Stimulated activated CD8-positive, alpha-beta memory T cell treated with anti-CD3 and anti-CD28 coated beads, Interleukin-4, amount 100 ng/mL, for 48 hours (primary cell): ENCODE measurements at places on chromosomes 7 and 10.

GRCh38 chr7:47153058-47153457 is 428.9 kb downstream of the TNS3 start:
- DNase-seq, result no peak

GRCh38 chr10:98611436-98611835 is 164.7 kb upstream of the HPS1 start:
- DNase-seq, result no peak

DNA sequence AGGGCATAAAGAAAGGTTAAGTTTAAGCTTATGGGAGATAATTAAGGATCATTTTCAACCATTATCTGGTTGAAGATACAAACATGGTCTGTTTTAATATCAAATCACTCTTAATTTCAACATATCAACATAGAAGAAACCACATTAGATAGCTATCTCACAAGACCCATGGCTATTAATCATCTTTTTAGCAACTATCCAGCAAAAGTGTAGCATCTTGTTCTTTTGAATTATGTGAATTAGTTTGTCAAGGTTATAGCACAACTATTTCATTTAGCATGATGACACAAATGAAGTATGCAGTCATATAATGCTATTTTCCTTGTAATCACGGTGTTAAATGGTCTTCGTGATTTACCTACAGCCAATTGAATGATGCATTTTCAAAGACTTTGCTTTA is 58.9 kb upstream of the PPP1R9A start:
- DNase-seq, result no peak

GRCh38 chr7:155449869-155450557 is 7.9 kb upstream of the EN2 start:
- no peak for DNase-seq

GRCh38 chr10:86375204-86375603 is 8.6 kb upstream of the GRID1 start:
- peak; percentile 10 for DNase-seq

DNA sequence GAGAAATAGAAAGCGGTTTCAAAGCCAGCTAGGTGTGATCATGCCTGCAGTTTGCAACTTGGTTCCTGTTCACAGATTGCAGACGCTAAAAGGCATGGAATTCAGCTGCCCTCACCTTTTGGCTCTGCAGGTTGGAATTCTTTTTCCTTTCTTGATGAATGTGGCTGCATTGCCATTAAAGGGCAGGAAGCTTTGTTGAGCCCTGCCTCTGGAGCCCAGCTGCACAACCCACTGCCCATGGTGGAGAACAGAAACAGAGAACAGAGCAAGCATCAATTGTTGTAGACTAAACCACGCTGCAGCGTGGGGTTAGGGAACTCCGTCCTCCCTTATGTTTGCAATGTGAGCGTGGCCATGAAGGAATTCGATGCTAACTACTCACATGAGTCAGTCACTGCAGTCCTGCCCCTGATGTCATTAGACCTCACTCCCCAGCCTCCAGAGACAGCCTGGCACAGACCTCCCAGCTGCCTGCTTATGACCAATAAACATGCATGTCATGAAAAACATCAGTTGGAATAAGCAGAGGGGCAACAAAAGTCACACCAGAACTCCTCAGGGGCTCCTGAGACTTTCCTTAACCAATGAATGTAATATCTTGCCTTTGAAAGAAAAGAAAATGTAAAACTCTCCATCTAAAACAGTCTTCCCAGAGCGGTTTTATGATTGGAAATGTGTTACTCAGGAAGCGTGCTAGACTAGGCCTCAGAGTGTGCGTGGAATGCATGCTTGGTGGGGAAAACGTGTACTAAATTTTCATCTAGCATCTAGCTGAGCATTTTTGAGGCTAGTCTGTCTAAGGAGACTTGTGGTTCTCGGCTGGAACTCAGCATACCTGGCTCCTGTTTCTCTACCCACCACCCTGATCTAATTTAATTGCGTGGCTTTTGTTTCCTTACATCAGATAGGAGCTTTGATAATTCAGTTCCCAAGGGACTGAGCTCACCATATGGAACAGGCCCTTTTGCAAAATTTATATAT is 232.2 kb downstream of the KIAA1217 start:
- DNase-seq, result no peak

DNA sequence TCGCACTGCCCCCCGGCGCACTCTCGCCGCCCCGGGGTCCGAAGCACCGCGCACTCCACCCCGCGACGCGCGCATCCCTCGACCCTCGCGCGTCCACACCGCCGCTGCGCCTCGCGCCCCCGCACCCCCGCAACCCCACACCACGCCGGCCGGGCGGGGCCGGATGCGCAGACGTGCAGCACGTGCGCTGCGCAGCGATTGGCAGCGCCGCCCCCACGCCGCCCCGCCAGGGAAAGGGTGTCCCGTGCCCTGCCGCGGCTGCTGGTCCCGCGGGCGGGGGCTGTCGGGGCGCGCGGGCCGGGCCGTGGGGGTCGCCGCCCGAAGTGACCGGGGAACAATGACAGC is 53.7 kb upstream of the KDM7A start:
- DNase-seq, result peak; percentile 81

DNA sequence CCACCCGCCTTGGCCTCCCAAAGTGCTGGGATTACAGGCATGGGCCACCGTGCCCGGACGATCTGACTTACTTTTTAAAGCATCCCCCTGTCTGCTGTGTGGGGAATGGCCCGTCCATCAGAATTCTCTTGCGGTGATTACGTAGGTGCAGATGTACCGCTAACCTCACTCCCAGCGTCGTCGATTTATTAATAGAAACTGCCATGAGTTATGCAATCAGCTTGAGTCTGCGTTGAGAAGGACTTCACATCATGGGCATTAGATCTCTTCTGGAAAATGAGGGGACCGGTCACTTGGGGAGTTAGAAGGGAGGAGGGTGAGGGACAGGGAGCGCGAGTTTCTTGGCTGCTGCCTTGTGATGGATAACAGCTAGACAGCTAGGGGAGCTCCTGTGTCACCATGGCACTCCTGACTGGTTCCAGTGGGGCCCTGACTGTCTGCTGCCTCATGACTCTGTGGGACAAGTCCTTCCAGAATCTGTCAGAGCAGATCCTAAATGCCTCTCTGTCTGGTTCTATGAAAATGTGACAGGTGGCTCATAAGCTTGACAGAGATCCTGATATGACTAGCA is 35.2 kb downstream of the POR start:
- DNase-seq, result no peak

GRCh38 chr7:28180031-28180363 is 598 bp downstream of the JAZF1 start:
- DNase-seq, result no peak

DNA sequence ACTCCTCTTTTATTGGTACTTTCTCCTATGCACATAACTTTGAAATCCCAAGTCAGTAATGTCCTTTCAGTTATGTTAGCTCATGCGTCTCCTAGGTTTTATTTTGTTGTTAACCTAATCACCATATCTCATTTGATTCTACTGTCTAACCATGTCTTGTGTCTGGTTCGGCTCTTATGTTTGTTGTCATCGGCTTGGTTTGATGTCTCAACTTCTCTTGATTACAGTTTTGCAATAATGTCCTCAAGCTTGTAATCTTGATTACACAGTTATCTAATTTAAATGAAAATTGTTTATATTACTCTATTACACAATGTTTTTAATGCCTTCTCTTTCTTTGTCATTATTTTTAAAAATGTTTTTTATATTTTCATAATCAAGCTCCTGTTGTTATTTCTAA is 35.9 kb upstream of the SEMA3A start:
- no peak for DNase-seq

GRCh38 chr7:35463176-35463700 is 209.3 kb upstream of the TBX20 start:
- DNase-seq, result no peak

- DNase-seq, result no peak
Measured at GRCh38 chr10:26481315-26481692, 43.2 kb downstream of the APBB1IP start.

GRCh38 chr7:111954474-111955381 is 251.5 kb downstream of the DOCK4 start:
- DNase-seq, result no peak

DNA sequence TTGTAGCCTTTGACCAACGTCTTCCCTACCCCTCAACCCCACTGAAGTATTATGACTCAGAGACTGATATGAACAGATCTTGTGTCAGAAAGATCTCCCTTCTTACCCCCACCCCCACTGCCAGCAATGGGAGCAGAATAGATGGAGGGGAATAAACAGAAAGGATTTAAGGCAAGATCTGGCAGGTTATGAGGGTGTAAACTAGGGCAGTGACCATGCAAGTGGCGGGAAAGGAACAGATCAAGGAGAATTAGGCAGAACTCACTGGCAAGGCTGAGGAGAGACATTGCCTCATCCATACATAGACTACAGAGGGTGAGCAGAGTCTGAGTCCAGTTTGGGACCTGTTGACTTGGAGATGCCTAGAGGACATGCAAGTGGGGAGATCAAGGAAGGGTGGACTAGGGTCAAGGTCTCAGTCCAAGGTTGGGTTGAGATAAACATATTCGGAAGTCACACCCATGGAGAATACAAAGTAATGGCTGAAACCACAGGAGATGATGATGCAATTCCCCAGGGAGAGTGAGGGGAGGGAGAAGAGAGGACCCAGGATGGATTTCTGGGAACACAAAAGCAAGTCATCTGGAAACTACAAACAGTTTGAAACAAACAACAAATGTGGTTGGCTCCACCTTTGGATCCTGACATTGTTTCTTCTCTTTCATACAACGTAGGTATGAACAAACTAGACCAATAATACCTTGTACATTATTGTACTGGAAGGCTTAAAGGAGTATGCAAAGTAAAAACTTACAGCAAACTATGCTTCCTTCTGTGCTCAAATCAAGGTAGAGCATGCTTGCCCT is 44.9 kb upstream of the IL6 start:
- no peak for DNase-seq

GRCh38 chr7:30874656-30875302 is 36.9 kb upstream of the AQP1 start:
- no peak for DNase-seq

DNA sequence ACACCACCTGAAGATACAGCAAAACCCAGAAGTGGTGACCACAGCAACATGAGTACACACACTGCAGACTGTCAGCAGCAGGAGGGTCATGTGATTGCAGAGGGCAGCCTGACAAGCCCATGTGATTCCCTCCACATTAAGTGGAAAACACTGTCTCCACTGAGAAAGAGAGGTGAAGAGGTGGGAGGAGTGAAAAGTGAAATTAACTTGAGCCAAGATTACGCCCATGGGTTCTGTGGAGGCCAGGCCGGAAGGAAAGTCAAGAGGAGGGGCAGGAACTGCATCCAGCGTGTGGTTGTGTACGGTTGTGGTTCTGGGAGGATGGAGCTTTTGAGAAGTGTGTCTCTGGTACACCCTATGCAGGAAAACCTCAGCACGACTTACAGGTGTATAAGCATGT is 138.5 kb downstream of the PLXNA4 start:
- no peak for DNase-seq

DNA sequence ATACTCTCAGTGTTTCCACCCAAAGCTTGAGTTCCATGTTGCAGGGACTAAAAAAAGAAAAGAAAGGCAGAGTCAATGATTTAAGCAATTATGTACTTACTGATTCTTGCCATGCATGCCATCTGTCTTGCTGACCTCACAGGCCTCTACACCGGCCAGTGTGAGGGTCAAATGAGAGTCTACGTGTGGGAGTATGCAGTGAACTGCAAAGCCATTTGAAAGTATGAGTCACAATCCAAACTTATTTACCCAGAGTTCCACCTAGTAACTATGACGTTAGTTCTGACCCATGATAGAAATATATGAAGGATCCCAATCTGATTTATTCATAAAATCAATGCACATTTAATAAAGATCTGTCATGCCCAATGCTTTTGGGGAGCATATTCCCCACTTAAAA is 26.5 kb downstream of the PDE1C start:
- DNase-seq, result no peak

GRCh38 chr10:124621637-124622036 is 122.5 kb downstream of the FAM53B start:
- no peak for DNase-seq

DNA sequence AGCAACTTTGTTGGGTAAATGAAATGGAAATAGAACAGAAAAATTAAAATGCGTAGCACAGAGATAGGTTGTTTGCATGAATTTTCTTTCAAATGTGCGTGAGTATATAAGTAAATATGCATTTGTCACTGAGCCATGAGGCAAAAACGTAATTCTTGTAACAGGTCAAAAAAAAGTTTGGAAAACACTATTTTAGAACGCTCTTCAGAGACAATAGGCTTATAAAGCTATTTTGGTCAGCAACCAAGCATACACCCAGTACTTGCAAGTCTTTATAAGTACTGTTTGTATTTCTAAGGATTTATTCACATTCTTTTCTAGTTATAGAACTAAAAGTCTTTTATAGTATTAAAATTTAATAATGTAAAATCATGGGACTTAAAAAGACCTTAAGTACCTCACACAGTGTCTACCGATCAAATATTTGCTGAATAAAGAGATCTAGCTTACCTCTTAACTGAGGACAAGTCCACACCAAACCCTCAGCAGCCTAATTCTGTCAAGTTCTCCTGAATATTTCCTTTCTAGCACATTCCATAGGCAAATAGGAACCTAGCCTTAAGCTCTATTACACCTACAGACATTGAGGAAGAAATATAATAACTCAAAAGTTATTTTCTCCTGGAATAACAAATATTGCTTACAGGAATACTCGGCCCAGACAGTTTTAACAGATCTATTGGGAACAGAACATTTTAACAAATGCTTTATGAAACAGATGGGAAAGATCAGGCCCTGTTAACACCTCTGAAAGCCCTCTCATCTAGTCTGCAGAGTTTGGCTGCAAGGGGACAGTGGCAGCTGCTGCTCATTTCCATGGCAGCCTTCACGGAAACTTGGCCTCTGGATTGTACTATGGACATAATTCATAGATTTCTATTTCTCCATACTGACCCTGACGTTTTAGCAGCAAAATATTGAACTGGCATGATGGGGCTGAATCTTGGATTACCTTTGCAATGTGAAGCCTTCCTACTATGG is 8.8 kb downstream of the CRPPA start:
- no peak for DNase-seq

DNA sequence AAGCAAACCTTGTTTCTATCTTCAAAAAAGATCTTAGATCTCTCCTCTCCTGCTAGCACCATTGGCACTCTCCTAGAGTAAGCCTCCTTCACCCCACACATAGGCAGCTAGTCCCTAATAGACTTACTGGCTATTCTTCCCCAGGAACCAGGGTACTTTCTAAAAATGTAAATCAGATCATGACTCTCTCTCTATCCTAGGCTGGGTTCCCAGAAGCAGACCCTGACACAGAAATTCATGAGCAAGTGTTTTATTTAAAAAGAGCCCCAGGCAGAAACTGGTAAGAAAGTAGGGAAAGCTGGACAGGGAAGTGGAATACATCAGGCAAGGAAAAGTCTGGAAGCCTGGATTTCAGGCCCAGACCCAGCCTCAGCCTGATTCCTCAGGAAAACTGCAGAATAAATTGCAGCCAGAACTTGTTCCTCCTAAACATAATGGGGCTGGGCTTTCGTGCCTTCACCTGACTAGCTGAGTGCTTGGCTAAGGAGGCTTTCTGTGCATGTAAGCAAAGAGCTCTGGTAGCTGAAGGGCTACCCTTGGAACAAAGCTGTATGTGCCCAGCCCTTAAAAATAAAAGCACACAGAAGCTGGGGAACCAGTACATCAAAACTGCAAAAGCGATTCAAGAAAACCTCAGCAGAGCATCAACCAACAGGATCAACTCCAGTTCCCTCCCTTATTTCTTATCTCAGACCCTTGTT is 18.8 kb upstream of the SORBS1 start:
- no peak for DNase-seq

GRCh38 chr10:117374506-117375359 is 507 bp downstream of the PDZD8 start:
- DNase-seq, result peak; percentile 50

- DNase-seq, result no peak
Measured at GRCh38 chr10:121459279-121459621, 139.0 kb downstream of the FGFR2 start.
